GDM1 (cell line): ENCODE measurements at places on chromosomes 16 and 17.
A peak's percentile ranks its signal among the peaks of the same experiment; 100 is the strongest.

DNA sequence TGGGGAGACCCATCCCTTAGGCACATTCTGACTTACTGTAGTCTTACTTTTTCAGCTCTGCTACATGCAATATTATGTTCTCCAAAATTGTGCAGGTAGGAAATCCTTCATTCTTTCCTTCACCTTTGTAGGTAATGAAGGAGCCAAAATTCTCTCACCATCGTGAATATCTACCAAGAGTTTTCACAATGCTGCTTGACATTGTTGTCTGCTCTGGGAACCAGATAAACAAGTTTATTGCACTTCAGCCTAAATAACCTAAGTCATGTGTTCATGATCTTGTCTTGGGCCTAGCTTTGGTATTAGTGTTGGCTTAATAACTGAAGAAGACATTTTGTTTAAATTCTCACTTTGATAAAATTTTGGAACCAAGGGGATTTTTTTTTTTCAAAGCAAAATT lies 110.8 kb upstream of the ELAC2 start:
- no peak for DNase-seq

DNA sequence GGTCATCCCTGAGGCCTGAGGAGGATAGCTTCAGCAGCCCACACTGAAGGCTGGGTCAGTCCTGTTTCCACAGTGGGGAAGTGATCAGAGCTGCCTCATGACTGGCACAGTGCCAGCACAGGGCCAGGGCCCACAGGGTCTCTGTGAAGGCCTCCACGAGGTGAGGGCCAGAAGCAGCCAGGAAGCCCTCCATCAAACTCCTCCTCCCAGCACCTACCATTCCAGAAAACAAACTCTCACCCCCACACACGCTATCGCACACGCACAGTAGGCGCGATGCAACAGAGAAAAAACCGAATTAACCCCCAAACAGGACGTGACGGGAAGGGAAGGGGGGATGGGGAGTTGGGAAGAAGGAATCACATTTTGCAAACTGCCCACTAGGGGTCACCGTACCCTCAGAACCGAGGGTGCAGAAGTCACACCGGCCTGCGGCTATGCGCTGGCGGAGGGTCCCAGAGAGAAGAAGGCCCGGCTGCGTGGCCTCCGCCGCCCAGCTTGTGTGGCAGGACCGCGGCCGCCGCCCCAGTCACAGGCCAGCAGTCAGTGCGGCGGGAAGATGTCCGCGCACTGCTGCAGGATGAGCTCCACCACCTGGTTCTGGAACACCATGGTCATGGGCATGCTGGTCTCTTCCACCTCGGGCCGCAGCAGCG lies 37.6 kb downstream of the ARHGAP27 start:
- DNase-seq, result peak; percentile 20

GRCh38 chr16:88287219-88287618 lies 95.5 kb upstream of the ZNF469 start:
- no peak for DNase-seq

GRCh38 chr16:56898847-56899246 lies 33.1 kb upstream of the HERPUD1 start:
- DNase-seq, result no peak

DNA sequence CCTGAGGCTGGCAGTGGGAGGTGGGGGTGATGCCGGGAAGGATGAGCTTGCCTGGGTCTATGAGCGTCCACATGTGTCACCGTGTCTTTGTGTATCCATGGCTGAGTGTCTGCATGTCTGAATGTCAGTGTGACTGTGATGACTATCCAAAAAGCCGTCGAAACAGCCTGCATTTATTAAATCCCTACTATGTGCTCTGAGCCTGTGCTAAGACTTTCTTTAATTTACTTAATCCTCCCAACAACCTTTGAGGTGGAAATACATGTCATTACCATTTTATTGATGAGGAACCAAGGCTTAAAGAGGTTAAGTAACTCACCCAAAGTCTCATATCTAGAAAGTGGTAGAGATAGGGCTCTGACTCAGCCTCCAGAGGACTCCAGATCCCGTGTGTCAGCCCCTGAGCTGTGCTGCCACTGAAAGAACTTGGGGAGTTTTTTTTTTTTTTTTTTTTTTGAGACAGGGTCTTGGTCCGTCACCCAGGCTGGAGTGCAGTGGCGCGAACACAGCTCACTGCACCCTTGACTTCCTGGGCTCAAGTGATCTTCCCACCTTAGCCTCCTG lies 20.0 kb downstream of the ARHGAP23 start:
- no peak for DNase-seq
